Activated CD4-positive, alpha-beta T cell treated with anti-CD3 and anti-CD28 coated beads, Interleukin-2, amount 50 U/mL, for 24 hours (primary cell): ENCODE measurements at places on chromosomes 2 and 18.

DNA sequence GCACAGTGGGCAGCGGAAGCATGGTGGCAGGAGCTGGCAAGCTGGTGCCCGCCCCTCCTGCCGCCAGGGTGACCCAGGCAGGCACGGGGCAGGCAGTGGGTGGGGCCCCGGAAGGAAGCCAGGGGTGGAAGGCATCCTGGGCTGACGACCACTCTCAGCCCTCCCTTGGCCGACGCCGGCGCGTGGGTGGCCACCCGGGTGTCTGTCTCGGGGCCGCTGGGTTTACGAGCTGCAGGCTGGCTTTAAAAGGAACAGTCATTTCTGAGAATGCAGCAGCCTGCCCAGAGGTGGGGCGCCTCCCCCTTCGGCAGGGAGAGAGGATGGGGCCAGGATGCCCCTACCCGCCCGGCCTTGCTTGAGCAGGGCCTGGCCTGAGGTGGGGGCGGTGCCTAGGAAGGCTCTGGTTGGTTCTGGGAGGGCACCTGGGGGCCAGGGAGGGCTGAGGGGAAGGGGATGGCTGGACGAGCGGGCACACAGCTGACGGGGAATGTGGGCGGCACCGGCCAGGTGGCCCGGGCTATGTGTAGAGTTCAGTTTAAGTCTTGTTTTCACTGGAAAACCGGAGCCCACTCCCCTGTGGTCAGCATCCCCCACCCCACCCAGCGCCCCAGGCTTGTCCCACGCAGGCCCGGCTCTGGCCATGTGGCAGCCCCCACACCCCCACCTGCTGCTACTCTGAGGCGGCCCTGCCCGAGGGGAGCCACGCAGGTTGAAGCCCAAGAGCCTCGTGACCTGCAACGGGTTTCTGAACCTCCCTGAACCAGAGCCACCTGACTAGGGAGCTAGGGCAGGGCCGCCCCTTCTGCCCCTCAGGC lies 6.3 kb downstream of the BOK start:
- no peak for DNase-seq

GRCh38 chr18:44637210-44638033 lies 43.3 kb upstream of the SETBP1 start:
- DNase-seq, result no peak

DNA sequence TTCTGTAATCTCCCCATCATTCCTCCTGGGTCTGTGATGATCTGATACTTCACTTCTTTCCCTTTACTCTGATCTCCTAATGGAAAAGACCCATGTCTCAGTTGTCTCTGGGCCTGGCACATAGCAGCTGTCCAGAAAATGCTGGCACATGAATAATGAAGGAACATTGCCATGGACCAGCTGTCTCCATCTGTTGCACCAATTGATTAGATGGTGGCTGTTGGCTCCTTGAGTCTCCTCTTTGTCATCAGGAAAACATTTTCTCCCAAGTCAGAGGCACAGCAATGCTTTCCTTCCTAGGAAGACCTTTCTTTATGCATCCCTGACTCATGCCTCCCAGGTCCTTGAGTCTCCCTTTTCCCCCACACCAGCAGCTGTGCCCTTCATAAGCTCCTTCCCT lies 286.2 kb upstream of the CXCR4 start:
- no peak for DNase-seq

DNA sequence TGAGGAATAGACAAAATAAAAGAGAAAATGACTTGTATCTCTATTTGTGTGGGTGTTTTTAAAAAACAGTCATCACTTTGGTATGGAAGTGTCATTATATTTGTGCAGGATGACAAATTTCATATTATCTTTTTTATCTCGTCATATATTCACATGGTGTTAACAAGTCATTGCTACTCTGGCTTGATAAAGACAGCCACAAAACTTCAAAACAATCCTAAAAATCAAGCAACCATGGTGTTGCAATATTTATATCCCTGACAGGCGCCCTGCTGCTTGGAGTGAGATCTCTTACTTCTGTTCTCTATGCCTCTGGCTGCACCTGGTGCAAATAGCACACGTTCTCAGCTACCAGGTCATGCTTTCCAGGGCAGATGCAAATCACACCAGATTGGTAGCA lies 278.0 kb upstream of the EPHA4 start:
- no peak for DNase-seq

GRCh38 chr18:44090453-44090852 lies 590.2 kb upstream of the SETBP1 start:
- no peak for DNase-seq

DNA sequence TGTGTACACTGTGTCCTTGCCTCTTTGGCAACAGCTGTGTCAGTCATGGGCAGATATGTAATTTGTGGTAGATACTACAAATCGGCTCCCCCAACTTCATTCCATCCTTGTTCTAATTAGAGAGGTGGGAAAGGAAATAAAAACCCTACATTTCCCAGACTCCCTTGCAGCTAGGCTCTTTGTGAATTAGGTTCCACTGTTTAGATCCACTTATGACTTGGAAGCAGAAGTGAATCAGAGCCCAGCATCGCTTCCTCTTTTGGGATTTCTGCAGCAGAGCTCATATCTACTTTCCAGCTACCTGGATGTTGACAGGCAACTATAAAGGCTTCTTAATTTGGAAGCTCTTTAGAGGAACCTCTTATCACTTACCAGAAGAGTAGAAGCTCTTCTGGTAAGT lies 34.1 kb upstream of the NARS1 start:
- no peak for DNase-seq

DNA sequence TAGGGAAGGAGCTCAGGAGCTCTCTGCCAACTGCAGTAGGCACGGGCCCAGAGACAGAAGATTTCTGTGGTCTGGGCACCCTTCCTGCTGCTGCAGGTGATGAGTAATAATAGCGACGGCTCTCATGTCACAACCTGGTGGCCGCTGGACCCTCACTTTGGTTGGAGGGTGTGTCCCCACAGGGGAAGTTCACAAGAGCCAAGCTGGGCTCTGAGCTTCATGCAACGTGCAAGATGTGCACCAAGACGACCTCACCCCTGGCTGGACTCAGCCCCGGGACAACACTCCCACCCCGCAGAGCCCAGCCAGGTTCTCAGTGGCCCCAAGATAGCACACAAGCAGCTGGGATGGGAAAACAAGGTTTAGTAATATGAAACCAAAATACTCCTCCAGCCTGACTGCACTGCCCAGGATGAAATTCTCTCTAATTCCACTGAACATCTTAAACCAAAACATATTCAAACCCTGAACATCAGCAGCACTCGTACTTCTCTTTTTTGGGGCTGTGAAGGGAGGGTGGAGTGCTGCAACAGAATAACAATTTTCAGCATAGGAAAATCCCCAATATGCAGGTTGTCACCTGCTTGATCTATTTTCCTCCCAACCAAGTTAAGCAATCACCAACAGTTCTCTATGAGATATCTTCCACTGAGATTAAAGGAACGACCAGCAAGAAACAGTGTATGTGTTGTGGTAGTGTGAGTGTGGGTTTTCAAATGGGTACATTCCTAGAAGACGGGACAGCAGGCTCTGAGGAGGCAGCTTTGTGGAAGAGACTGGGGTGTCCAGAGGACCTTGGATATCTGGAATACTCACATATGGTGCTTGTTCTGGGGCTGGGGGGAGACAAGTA lies 26.5 kb downstream of the BCL2 start:
- DNase-seq, result no peak
